ENCODE measurements at places on chromosomes 1 and 21.

DNA sequence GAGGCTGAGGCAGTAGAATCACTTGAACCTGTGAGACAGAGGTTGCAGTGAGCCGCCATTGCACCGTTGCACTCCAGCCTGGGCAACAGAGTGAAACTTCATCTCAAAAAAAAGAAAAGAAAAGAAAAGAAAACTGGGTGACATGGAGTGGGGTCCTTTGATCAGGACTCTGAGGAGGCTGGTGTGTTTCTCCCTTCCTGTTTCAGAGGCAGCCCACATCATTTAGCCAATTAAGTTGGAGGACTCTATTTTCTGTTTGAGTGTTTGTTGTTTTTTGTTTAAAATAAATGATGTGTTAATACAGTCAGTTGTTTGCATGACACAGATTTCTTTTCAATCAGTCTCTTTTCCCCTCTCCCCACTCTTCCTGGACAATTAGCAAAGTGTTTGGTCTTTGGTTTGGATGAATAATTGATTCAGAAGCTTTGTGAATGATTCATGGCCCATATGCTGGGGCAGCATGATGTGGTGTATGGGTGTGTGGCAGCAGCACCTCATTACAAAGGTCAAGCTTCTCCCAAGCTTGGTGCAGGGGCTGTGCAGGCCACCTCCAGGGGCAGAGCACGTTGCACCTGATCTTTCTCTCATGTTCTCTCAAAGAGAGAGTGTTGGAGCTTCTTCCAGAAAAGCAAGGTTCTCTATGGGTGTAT is 48.8 kb downstream of the CACNA1E start:
- DNase-seq = no peak

DNA sequence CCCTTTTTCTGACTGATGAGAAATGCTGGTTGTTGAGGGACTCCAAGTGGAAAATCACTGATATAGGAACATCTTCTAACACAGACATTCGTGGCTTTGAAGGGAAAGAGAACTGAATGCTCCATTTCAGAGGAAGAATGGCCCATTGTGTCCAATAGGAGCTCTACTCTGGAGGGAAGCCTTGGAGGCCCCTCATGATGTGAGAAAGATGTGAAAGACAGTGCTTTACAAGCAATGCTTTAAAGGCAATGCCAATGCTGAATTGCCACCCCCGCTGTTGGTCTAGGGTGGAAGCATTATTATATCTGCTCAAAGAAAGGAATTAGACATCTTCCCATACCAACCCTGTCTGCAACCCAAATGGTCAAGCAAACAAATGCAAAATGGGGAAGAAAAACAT is 13.7 kb downstream of the NMNAT2 start:
- no peak for DNase-seq

GRCh38 chr1:228400692-228401454 is 5.8 kb downstream of the TRIM11 start:
- DNase-seq = no peak

- no peak for DNase-seq
Measured at GRCh38 chr1:112618114-112618720, 724 bp downstream of the ST7L start.

GRCh38 chr1:22343456-22344328 is 108.0 kb upstream of the ZBTB40 start:
- DNase-seq = no peak

DNA sequence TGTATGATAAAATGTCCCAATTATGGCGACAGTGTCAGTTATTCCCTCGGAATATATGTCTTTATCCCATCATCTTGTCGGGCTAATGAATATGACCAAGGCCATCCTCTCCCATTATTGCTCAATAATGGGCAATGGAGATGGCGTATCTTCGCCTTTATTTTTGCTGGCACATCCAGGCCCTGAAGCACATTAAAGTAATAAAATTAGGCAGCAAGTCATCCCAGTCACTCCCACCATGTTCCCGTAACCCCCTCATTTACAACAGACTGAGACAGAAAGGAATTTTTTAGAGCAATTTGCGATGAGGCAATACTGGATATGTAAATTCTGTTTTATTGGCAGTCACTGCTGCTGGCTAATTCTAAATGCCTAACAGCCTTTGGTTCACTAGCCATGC is 35.3 kb downstream of the CLIC6 start:
- no peak for DNase-seq

GRCh38 chr21:42465008-42465802 is 30.8 kb downstream of the RSPH1 start:
- no peak for DNase-seq

DNA sequence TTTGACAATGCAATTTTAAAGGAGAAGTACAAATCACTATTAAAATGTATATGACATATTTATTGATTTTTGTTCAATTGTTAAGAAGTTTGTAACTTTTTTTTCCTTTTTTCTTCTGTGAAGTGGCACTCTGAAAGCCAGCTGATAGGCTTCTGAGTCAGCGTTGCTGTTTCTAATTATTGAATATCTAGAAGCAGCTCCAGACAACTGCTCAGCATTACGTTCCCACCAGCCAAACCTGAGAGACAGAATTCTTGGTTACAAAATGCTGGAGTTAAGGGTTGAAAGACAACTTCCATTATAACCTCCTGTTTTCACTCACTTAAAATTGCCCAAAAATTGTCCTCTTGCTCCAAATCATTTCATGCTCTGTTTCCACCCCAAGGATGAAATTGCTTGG is 31.4 kb upstream of the LMX1A start:
- no peak for DNase-seq

- no peak for DNase-seq
Measured at GRCh38 chr1:161966067-161966466, 57.6 kb downstream of the OLFML2B start.

- no peak for DNase-seq
Measured at GRCh38 chr1:10895621-10896020, 99.2 kb upstream of the CASZ1 start.

GRCh38 chr1:31795096-31795675 is 20.6 kb downstream of the SPOCD1 start:
- no peak for DNase-seq

DNA sequence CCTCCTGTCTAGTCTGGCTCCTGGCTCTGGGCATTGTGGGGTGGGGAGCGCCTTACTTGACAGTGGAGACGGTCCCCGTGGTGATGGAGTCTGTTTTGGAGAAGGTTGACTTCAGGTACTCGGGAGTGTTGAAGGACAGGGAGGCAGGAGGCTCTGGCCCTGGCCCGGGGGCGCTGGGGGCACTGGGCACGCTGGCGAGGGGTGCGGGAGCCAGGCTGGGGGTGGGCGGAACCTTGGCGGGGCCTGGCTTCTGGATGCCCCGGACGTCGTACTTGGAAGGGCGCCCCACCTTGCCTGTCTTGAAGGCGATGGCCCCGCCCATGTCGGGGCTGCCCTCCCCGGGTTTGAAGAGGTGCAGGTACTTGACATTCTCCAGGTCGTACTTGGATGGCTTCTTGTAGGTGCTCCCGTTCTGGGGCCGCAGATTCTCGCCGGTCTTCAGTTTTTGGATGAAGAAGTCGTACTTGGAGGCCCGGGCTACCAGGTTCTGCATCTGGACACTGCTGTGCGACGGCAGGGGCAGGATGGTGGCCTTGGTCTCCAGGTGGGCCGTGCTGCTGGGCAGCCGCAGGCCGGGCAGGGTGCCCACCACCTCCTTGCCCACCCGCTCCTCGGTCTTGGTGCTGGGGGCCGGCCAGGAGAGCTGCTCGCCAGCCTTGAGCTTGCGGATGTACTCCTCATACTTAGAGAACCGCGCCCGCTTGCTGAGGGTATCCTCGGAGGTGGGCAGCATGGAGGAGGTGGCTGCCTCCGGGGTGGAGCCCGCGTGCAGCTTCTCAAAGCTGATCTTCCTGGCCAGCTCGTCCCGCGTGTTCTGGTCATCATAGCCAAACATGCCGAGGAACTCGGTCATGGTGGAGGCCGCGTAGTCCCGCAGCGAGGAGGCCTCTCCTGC is 136.6 kb downstream of the CASZ1 start:
- no peak for DNase-seq

GRCh38 chr21:46129846-46130651 is 25.3 kb downstream of the FTCD start:
- no peak for DNase-seq

All from stimulated activated CD8-positive, alpha-beta memory T cell treated with anti-CD3 and anti-CD28 coated beads, Interleukin-12 subunit alpha, Interleukin-12 subunit beta, amount 100 ng/mL, for 4 hours (primary cell).